NCI-H1092 treated with DMSO at 0.1 percent for 48 hours (cell line): ENCODE measurements at places on chromosomes 6 and 20.

DNA sequence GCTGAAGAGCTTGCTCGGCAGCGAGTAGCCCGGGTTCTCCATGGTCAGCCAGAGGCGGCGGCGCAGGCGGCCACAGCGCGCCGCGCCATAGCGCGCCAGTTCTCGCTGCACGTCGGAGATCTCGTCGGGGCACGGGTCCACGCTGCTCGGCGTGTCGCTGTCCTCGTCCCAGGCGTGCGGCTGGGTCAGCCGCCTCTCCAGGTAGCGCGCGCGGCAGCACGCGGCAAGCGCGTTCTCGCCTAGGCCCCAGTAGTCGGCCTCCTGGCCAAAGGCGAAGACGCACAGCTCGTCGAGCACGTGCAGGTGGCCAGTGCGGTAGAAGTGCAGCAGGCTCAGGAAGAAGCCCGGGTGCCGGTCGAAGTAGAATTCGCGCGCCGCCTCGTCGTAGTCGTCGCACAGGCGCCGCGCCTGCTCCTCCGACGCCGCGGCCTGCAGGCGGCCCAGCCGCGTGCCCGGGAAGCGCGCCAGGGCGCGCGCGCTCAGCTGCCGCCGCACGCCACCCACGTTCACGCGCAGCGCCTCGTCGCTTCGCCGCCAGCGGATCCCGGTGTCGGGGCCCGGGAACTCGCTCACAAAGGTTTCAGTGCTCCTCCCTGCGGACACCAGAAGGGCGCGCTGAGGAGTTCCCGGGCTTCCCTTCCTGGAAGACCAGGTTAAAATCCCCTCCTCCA is 2.7 kb downstream of the KCNS1 start:
- DNase-seq = no peak

DNA sequence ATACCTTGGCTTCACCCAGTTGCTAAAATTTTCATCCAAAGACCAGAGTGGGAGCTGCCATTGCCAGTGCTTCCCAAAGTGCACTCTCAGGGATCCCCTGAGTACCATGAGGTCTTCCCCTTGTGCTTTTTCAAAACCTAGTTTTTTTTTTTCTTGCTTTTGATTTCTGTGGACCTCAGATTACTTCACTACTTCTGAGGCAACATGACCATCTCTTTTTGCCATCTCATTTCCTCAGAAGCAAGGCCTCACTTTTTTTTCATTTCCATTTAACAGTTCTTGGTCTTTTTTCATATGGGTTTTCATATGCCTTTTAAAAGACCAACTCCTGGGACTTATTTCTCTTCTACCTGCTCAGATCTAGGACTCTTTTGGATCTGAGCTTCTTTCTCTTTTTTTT is 64.1 kb upstream of the MMS22L start:
- DNase-seq = no peak

DNA sequence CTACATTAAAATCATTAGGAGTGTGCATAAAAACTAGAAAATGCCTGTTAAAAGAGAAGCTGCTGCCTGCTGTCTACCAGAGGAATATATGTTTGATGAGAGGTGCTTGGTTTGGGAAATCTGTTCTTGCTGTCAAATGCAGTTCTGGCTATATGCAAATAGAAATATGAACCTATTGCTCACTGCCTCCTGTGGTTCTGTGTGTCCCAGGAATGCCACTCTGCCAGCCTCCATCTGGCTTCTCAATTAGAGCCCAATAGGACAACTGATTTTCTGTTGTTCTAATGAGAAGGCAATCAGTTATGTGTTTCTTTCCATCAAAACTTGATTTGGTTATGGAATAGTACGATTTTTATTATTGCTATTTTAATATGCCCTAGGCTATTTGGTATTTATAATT is 759.7 kb downstream of the HDGFL1 start:
- peak; percentile 29 for DNase-seq

DNA sequence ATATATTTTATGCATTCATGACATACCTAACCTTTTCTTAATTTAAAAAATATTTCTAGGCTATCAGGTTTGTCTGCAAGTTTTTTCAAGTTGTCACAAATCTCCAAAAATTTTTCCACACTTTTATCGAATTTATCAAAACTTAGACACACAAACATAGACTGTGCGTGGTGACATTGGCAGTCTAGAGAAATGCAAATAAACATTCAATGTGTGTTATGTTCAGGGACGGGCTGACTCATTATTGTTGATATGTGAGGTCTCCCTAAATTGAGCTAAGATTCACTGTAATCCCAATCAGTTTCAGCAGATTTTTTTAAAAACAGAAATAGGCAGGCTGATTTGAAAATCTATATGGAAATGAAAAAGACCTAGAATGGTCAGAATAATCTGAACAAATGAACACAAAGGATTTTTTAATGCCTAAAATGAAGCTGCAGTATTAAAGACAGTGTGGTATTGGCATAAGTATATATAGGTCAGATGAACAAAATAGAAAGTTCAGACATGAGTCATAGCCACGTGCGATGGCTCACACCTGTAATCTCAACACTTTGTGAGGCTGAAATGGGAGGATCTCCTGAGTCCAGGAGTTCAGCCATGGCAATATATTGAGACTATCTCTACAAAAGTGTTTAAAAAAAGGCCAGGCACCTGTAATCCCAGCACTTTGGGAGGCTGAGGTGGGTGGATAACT is 19.2 kb downstream of the BLTP3A start:
- no peak for DNase-seq

GRCh38 chr20:38057351-38057972 is 23.9 kb downstream of the RPRD1B start:
- peak; percentile 59 for DNase-seq

- DNase-seq = no peak
Measured at GRCh38 chr20:36390719-36391415, 84.7 kb downstream of the DLGAP4 start.

DNA sequence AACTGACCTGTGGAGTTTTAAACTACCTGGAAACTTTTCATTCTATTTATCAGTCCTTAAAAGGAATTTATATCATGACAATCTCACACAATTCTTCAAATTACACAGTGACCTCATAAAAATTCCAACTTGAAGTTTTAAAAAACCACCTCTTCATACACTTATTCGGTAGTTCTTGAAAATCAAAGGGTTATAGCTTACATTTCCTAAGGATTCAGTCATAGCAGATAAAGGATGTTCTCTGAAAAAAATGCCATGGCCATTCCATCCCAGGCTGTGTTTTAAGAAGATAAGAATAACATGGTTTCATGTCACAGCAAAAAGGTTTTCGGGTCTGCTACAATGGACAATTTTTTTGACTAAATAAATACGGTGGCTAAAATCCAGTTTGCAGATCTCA is 41.2 kb downstream of the GOPC start:
- DNase-seq = no peak

DNA sequence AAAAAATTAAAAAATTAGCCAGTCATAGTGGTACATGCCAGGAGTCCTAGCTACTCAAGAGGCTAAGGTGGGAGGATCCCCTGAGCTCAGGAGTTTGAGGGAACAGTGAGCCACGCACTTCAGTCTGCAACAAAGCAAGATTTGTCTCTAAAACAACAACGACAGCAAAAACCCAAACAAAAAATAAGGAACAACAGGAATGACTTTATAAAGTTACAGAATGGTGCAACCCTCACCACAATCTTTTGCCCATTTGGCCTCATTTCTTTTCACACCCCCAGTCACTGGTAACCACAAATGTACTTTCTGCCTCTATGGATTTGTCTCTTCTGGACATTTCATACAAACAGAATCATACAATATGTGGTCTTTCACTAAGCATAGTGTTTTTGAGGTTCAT is 16.7 kb upstream of the ZFAND3 start:
- no peak for DNase-seq
